ENCODE measurements at places on chromosomes 3 and 15.

DNA sequence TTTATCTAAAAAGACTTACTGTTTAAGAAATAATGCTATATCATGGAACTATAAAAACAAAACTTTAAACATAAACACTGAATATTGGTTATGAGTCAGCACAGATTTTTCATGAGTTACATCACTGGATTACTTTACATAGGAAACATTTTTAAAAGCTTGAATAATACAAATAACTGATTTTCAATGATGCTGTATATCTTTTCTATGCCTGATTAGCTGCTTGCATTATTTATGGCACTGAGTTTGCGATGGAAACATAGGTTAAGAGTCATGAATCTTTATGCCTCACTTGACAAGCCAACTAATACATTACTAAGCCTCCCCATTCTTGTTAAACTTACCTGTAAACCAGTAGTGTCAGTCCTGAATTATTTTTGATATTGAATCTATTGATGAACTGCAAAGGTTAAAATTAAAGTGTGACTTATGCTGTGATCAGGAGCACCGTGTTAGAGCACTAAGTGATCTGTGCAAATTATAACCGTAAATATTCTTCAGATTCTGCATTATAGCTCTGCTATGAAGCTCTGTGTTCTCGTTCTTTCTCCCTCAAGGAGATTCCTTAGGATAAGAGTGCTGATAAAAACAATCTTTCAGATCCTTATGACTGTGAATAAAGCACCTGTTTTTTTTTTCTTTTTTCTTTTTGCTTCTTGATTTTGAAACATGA lies 437.3 kb upstream of the BCHE start:
- DNase-seq = no peak

DNA sequence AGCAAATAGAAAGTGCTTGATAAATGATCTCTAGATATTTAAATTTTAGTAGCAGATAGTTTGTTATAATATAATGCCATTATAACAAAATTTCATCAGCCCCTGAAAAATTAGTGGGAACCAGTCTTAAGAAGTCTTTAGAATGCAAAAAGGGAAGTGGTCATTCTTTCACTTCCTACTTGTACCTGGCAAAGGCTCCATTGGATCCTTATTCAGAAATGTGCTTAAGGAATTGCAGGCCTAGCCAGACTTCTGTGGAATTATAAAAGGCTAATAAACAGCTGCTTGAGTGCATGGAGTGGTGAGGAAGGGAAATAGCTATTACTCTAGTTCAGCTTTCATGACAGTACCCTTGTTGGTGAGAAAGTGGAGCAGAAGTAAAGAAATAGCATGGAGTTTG lies 24.2 kb downstream of the PPM1L start:
- DNase-seq = no peak

DNA sequence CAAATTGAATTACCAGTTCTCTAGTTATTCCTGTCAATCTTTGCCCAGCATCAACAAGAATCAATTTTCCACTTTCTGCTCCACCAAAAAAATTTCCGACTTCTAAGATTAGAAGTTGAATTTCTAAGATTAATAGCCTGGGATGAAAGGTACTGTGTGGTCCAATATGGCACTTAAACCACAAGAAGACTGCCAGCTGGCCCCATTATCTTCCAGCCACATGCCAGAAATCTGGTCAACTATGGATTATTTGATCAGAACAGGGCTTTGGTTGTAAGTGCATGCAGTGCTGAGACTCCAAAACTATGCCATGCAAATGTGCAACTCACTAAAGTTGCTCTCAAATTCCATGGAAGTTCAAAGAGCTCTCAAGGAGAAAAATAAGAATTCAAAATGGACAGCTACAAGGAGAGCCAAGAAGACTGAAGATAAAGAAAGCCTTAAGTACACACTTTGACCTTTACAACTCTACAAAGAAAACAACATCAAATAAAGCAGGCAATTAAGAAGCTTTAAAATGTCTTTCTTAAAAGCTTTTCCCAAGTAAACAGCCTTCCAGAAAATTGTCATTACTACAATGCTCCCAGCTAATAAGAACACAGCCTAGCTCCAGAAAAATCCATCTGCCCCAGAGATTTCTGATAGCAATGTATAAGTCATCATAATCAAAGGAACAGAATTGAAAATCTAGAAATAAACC lies 64.2 kb downstream of the ST3GAL6 start:
- no peak for DNase-seq

GRCh38 chr3:57434041-57434440 lies 110.1 kb downstream of the DNAH12 start:
- DNase-seq = no peak

GRCh38 chr3:30354972-30355371 lies 251.4 kb upstream of the TGFBR2 start:
- no peak for DNase-seq

DNA sequence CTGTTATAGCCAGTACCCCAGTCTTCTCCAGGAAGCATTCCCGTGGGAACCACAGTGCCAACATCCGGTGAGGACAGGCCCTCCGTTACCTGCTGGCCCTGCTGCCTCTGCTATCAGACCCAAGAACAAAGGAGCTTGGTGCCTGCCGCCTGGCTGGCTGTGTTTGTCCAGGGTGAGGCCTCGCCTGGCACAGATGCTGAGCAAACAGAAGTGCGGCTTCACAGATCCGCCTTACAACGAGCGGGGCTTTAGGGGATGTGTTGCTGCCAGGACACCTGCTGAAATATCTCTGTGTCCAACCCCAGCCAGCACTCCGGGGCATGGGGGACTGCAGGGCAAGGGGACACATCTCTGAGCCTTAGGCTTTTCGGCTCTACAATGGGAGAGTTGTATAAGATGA lies 2.2 kb upstream of the EPHB3 start:
- no peak for DNase-seq

DNA sequence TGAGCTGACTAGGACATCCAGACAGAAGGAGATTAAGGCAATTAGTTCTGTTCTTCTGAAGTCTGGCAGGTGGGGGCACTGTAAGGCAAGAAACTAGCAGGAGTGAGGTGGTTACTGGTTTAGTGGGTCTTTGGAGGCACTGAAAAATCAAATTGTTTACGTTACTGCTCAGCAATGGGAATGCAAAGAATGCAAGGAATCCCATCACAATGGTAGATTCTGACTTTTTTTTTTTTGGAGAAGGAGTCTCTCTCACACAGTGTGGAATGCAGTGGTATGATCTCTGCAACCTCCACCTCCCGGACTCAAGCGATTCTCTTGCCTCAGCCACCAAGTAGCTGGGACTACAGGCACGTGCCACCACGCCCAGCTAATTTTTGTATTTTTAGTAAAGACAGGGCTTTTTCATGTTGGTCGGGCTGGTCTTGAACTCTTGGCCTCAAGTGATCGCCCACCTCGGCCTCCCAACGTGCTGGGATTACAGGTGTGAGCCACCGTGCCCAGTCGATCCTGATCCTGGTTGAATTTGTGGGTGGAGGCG lies 16.4 kb downstream of the FAM107A start:
- no peak for DNase-seq

GRCh38 chr3:135966271-135966961 lies 888 bp downstream of the PPP2R3A start:
- DNase-seq = no peak

- DNase-seq = no peak
Observed at GRCh38 chr15:55221090-55222011, 24.6 kb upstream of the RSL24D1 start.

DNA sequence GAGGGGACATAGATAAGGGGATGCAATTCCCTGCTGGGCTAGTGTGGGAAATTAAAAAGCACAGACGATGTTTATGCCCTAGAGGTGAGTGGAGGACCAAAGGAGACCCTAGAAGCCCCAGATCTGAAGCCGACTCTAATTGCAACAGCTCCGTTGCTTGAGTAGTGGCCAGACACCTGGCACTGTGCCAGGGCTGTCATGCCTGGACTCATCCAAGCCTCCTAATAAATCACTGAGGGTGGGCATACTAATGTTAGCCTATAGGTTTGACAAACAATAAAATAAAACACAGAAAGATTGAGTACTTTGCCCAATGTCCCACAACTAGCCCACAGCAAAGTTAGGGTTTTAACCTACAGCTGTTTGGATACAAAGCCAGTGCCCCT lies 25.4 kb upstream of the MRPS22 start:
- no peak for DNase-seq

DNA sequence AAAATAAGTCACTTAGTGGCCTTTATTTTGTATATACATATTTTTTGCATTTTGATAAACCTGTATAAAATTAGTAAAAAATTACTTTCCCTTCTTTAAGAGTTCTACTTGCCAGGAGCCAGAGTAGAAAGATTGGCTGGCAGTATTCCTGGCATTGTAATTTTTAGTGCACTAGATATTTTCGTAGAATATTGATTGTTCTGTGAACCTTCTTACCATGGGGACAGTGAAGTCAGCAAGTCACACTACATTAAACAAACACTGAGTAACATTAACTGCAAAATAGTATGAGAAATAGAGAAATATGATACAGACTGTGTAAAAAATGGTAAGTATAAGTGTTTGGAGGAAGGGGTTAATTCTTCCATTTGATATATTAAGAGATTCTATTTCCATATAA lies 26.0 kb downstream of the TCF12 start:
- no peak for DNase-seq

DNA sequence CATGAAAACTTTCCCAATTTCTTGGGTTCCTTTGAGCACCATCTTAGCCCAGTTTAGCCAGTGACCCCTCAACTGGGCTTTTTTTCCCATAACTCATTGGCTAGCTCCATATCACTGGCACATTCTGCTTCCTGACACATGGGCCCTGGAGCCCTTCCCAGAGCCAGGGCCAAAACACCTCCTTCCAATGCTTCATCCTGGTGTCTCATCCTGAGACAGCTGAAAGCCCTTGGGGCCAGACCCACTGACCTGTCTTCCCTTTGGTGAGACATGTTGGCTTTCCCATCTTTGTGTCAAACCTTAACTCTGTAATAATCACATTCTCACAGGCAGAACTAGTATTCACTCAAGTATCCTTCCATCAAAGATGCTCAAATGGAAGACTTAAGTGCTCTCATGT lies 82.6 kb upstream of the SMAD3 start:
- no peak for DNase-seq

- DNase-seq = no peak
Observed at GRCh38 chr3:181689546-181689945, 22.2 kb upstream of the SOX2 start.

- DNase-seq = no peak
Observed at GRCh38 chr3:79767194-79767904, 449 bp downstream of the ROBO1 start.

- DNase-seq = no peak
Observed at GRCh38 chr15:64856429-64857145, 14.9 kb downstream of the PLEKHO2 start.

- no peak for DNase-seq
Observed at GRCh38 chr3:39170461-39170860, 17.1 kb upstream of the CSRNP1 start.

DNA sequence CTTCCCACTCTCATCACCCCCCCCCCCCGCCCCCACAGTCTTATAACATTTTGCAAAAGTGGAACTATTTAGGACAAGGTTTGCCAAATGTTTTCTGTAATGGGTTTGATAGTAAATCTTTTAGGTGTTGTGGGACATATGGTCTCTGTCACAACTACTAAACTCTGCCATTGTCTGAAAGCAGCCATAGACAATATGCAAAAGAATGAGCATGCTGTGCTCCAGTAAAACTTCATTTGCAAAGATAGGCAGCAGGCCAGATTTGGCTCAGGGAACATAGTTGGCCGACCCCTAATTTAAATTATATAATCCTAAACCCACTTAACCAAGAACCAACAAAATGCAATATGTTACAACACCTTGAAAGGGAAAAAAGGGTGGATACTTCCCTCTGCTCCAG lies 46.4 kb downstream of the TIPARP start:
- DNase-seq = no peak

- DNase-seq = no peak
Observed at GRCh38 chr3:53592862-53593261, 98.5 kb downstream of the CACNA1D start.

GRCh38 chr3:194575484-194576210 lies 57.6 kb downstream of the TMEM44 start:
- no peak for DNase-seq

- no peak for DNase-seq
Observed at GRCh38 chr3:20696388-20697150, 510.6 kb upstream of the SGO1 start.

DNA sequence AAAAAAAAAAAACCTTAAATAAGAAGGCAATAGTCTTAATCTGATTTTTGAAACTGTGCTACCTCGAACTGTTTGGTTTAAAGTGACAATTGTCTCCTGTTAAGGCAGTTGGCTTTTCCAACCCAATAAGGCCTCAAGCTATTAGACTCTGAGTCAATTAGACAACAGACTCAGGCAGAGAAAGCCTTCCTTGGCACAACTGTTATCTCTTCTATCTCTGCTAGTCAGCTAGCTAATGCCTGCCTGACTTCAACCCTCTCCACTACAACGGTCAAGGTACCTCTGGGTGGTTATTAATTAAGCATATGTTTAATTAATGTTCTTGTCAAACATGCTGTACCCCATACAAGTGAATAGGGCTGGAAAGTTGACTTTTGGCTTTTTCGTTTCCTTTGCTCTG lies 110.2 kb upstream of the NLGN1 start:
- no peak for DNase-seq

- no peak for DNase-seq
Observed at GRCh38 chr3:70049761-70050160, 50.2 kb downstream of the SAMMSON start.

DNA sequence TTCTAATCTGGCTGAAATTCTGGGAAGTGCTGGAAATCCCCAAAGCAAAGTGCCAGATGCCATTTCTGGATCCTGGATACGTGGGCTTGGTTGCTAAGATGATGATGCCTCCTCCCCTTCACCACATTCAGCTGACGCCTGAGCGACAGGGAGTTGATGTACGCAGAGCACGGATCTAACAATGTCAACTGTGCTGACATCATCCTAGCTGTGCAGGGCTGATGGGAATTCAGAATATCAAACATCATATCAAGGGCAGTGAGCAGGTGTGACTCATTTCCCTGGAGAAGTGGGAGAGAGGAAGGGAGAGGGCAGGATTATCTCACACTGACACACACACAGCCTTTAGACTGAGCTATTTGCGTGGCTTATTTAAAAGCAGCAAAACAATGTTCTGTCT lies 92.6 kb upstream of the ZBTB20 start:
- no peak for DNase-seq

- DNase-seq = no peak
Observed at GRCh38 chr3:54251705-54252104, 129.4 kb downstream of the CACNA2D3 start.

- DNase-seq = no peak
Observed at GRCh38 chr3:35224565-35225295, 414.6 kb upstream of the ARPP21 start.

GRCh38 chr3:58047826-58048225 lies 39.6 kb downstream of the FLNB start:
- no peak for DNase-seq

- no peak for DNase-seq
Observed at GRCh38 chr3:143668924-143669790, 179.1 kb downstream of the SLC9A9 start.

- DNase-seq = no peak
Observed at GRCh38 chr3:124791639-124792151, 61.4 kb downstream of the UMPS start.
